Activated naive CD8-positive, alpha-beta T cell treated with anti-CD3 and anti-CD28 coated beads for 36 hours (primary cell): ENCODE measurements at places on chromosomes 2 and 18.

DNA sequence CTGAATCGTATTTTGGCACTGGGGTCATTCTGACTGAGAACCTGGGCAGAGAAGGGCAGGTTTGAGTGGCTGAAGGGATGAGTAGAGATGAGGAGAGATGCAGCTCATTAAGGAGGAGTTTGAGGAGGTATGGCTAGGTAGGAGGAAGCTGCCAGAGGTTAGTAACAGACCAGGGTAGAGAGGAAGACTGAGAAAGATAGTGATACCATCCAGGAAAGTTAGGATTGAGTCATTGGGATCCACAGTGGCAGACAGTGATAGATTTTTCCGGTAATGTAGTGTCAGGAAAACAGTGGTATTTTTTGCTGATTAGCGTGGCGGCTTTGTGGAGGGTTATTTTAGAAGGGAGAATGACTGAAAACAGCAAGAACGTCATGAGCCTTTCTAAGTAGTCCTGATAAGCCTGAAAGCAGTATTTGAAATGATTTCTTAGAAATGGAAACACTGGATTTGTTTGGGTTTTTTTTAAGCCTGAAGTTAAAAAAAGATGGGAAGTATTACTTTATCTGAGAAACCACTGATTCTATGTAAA lies 65.6 kb upstream of the STON1 start:
- no peak for DNase-seq

DNA sequence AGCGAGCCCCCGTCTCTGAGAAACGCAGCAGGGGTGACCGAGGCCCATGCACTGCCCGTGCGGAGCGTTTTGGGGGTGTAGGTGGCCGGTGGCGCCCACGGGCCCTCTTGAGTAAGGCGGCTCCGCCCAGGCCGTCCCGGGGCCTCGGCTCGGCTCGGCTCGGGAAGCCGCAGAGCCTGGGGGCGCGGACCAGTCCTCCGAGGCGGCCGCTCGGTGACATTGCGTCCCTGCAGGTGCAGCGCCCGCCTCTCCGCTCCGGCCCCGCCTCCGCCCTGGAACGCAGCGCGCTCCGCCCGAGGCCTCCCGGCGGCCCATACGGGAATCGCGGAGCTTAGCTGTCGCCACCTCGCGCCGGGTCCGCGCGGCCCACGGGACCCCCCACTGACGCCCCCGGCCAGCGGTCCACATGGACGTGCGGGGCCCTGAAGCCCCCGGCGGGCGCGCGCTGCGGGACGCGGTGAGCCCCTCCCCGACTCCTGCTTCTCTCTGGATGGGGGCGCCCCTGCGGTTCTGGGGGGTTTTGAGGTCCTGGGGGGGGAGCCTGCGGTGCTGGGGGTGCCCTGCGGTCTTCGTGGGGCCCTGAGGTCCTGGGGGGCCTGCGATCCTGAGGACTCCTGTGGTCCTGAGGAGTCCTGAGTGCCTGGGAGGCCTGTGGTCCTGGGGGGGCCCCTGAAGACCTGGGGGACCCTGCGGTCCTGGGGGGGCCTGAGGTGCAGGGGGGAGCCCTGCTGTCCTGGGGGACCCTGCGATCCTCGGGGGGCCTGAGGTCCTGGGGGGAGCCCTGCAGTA lies at the start of gene HSBP1L1:
Gene HSBP1L1, plus strand, starts transcription at position 314 of the 789 bp plus-strand sequence. Its CDS starts 93 bp downstream, at position 407.
- peak; percentile 84 for DNase-seq

DNA sequence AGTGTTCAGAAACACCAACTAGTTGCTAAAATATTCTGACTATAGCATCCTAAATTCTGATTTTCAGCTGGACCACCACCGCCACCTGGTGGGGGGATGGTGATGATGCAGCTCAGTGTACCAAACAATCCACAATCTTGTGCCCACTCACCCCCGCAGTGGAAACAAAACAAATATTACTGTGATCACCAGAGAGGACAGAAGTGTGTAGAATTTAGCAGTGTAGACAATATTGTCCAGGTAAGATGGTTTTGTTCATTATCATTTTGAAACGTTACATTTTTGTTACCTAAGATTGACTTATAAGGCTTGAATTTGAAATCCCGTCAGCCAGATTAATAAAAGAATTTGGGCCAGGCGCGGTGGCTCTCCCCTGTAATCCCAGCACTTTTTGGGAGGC lies 31.7 kb upstream of the UBXN4 start:
- peak; percentile 60 for DNase-seq

DNA sequence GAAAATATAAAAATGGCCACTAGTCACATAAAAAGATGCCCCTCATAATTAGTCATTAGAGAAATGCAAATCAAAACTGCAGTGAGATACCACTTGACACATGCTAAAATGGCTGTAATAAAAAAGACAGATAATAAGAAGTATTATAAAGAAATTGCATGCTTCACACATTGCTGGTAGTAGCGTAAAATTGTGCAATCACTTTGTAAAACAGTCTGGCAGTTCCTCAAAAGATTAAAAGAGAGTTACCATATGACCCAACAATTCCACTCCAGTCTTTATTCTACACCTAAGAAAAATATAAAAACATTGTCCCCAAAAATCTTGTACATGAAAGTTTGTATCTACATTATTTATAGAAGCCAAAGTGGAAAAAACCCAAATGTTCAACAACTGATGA lies 170.6 kb upstream of the FIGN start:
- DNase-seq, result no peak

DNA sequence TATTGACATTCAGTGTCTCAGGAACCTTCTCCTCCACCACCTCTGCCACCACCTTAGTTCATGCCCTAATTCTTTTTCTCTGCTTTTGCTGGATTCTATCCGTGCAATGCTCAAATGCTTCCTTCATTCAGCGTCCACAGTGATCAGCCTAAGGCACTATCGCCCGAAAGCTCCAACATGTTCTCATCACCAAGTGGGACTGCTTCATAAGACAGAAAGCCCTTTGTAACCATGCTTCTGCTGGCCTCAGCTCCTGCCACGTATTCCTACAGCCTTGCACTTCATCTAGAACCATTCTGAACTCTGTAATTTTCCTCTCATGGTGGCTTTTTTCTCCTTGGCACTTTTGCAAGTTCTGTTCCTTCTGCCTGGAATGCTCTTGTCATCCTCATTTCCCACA lies 222.9 kb downstream of the HNMT start:
- no peak for DNase-seq

- peak; percentile 32 for DNase-seq
Measured at GRCh38 chr18:13539050-13539449, 187.3 kb downstream of the FAM210A start.

- no peak for DNase-seq
Measured at GRCh38 chr2:164903204-164903603, 52.1 kb downstream of the SLC38A11 start.

GRCh38 chr2:70498054-70498453 lies 55.6 kb downstream of the TGFA start:
- no peak for DNase-seq

- no peak for DNase-seq
Measured at GRCh38 chr2:120516679-120517314, 170.9 kb downstream of the INHBB start.

- DNase-seq, result no peak
Measured at GRCh38 chr2:172248381-172248780, 145.7 kb upstream of the DLX2 start.

- DNase-seq, result no peak
Measured at GRCh38 chr2:128821010-128821409, 502.3 kb upstream of the HS6ST1 start.

DNA sequence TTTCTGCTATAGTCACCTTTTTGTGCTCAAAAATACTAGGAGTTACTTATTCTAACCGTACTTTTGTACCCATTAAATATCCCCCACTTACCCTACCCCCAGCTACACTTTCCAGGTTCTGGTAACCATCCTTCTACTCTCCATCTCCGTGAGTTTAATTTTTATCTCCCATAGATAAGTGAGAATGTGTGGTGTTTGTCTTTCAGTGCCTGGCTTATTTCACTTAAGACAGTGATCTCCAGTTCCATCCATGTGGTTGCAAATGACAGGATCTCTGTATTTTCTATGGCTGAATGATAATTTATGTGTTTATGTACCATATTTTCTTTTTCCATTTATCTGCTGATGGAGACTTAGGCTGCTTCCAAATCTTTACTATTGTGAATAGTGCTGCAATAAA lies 323.3 kb downstream of the ZNF804A start:
- no peak for DNase-seq

DNA sequence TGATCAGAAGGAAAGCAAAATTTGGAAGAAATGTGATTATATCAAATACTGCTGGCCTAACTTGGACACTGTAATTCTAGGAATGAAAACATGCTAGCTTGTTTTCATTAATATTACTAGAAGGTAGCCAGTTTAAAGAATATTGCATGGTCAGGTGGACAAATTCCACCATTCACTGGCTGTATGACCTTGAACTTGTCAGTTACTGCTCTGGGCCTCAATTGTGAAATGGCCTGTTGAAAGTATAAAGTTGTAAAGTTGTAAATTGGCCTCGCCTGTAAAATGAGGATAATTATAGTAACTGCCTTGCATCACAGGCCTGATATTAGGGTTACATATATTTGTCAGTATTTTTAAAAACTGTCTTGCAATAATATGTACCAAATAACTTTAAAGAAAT lies 398.4 kb upstream of the CHST9 start:
- no peak for DNase-seq

GRCh38 chr2:98389251-98389605 lies 43.0 kb downstream of the CNGA3 start:
- no peak for DNase-seq

DNA sequence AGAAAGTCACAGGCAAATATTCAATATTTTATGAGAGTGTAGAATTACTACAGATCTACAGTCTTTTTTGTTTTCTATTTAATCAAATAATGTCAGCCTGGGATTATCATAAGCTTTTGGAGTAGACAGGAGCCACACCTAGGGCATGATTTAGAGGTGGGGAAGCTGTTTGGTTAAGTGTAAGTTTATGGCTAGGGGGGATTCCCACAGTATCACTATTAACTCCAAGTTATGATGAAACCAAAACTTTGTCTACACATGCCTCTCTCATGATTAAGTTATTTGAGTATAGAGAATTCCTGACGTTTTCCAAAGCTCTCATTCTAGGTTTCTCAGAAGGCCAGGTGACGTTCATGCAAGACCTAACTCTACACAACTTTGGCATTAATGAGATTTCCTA lies 2.1 kb downstream of the SERPINB10 start:
- no peak for DNase-seq

- DNase-seq, result no peak
Measured at GRCh38 chr2:240792629-240793312, 27.2 kb downstream of the KIF1A start.

GRCh38 chr18:23553887-23554286 lies 32.4 kb downstream of the NPC1 start:
- DNase-seq, result no peak

DNA sequence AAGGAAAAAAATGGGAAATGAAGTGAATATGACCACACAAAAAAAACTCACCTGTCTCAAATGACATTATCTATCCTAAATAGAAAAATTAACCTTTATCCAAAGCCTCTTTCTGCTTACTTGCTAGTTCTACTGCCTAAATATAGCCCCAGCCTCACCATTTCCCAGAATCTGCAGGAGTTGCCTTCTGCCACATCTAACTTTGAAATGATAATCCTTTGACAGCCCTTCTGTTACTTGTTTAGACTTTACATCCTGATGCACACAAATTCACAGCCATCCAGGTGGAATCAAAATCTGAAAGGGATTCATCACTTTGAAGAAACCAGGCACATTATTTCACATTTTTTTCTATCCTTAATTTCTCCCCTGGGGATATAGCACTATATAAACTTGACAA lies 1356.2 kb upstream of the NXPH2 start:
- no peak for DNase-seq

DNA sequence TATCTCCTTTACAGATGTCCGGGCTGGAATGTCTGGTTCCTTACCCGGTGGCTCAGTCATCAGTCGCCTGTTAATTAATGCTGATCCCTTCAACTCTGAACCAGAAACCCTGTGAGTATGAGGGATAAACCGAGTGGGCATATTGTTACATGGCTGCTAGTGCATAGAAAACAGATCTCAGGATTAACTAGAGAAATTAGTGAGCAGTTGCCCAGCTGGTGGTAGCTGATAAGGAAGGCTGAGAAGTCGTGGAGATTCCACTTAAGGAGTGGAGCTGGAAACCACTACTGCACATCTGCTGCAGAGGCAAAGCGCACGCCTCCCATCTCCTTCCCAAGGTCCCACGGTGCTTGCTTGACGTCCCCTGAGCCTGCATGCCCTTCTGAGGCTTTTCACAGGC lies 97.7 kb downstream of the DGKD start:
- DNase-seq, result no peak

DNA sequence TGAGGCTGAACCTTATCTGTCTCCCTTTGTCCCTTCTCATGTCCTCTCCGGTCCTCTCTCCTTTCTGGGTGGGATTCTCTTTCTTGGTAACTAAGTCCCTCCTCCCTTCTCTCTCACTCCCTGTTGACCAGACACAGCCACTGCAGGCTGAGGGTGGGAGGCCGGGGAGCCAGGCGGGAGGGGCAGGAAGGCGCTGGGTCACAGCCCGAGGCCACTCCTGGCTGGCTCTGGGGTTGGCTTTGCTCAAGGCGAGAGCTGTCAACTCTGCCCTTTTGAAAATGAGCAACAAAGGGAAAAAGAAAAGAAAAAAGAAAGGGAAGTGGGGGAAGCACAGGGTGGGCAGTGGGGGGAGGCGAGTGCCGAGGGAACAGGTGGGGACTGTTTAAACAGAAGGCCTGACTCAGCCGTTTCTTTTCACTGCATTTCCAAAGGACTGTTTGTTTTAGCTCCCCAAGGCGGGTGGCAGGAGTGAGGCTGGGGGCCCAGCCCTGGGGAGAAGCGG lies 70.5 kb upstream of the IGFBP5 start:
- DNase-seq, result no peak

GRCh38 chr18:73286584-73286983 lies 418.8 kb upstream of the NETO1 start:
- no peak for DNase-seq

DNA sequence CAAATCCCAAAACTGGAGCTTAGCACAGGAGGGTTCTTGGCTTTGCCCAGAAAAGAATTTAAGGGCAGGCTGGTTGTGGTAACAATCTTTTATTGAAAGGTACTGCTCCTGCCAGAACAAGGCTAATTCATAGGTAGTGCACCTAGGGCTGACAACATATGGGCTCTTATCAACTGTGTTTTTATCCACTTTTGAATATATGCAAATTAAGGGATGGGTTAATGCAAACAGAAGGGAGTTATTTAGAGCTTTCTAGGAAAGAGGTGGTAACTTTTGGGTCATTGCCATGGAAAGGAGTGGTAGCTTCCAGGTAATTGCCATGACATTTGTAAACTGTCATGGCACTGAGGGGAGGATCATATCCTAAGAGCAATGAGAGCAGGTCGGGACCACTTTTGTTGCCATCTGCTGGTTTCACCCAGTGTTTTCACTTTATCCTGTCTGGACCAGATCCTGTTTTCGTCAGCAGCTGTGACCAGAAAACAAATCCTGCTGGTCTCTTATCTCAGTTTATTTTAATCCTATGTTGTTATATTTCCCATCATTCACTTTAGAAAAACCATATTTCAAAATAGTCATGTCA lies 981 bp downstream of the C2orf66 start:
- DNase-seq, result no peak

- DNase-seq, result no peak
Measured at GRCh38 chr18:55343396-55344073, 244.5 kb downstream of the TCF4 start.

GRCh38 chr18:48595703-48596218 lies 56.9 kb downstream of the CTIF start:
- no peak for DNase-seq
